ENCODE measurements at places on chromosomes 2 and 18.

DNA sequence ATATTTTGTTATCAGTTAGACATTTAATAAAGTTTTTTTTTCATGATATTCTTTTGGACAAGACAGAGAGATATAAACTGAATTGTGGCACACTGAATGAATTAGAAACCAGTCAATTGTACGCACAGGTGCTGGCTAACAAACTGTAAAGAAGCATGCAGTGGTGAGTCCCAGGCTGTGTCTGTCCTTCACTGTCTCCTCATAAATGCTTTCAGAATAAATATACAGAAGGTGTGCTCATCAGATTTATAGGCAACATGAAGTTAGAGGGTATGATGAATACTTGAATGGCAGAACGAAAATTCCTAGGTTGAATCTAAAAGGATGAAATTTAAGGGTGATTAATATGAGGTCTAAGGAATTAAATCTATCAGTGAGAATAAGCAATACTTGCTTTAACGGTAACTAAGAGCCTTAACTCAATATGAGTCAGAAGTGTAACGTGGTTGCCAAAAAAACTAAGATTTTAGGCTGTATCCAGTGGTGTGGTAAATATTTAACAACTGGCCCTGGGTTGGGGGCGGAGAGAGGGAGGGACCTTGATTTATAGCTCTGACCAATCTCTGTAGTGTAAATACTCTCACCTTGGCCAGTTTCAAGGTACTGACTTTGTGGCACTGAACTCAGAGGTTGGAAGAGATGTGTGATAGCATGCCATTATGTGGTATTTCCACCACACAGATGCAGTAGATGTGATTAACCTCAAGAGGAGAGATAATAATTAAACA, 41.9 kb upstream of the AAK1 start:
- DNase-seq = no peak

- DNase-seq = no peak
Observed at GRCh38 chr2:84880395-84880644, 564 bp downstream of the TRABD2A start.

GRCh38 chr2:147739508-147739907, 105.3 kb upstream of the ACVR2A start:
- DNase-seq = no peak

DNA sequence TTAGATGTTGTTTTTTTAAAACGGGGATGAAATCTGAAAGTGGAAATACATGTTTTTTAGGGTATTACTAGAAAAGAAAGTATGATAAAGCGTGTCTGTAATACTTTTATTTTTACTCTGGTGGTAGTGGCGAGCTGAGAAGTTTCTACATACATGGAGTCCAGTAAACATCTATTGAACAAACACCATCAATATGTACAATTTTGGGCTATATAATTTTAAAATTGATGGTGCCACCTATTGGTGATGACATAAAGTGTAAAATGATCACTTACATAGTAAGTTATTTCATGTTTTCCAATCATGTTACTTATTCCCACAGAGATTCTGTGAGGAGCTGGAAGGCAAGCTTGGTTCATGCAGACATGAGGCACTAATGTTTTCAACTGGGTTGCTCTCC, 31.5 kb upstream of the NFE2L2 start:
- DNase-seq = no peak

DNA sequence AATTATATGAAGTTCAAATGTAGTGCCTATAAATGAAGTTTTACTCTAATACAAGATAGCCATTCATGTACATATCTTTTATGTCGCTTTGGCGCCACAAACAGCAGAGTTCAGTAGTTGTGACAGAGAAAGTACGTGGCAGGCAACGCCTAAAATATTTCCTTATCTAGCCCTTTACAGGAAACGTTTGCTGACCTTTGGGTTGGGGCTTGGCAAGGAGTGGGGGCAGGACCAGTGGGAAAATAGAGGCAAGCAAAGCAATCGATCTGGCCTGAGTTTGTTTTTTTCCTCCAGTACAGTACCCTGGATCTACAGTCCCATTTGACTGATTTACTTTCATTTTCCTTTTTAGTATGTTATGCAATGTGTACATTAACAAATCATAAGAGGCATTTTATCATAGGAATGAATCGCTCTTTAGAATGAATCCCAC, 13.1 kb downstream of the CCDC68 start:
- DNase-seq = peak; percentile 38

DNA sequence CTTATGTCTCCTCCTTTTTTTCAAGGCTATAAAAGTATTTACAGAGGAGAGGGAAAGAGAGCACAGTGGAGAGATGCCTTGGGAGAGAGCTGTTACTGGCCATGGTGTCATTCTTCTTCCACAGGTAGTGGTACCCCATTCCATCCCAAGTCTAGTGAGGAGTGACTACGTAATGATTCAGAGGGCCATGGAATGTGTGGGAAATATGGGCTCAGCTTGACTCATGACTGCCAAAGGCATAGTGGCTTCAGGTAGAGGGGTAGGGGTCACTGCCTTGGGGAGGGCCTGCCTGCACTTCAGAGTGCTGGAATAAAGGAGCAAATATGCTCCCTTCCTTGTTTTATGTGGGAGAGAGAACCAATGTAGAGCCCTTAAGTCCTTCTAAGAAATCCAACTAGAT, 620.6 kb downstream of the IRS1 start:
- DNase-seq = no peak

GRCh38 chr2:23926290-23926749, 603 bp downstream of the ATAD2B start:
- DNase-seq = no peak

GRCh38 chr2:226380679-226381078, 418.9 kb downstream of the IRS1 start:
- DNase-seq = no peak

All from activated CD4-positive, alpha-beta T cell treated with anti-CD3 and anti-CD28 coated beads, Interleukin-2, amount 10 ng/mL, durations not matched to agents 7 days and 5 days (primary cell).